ENCODE measurements at places on chromosomes 2 and 18.

- DNase-seq: no peak
Measured at GRCh38 chr2:205474741-205475415, 207.4 kb upstream of the NRP2 start.

DNA sequence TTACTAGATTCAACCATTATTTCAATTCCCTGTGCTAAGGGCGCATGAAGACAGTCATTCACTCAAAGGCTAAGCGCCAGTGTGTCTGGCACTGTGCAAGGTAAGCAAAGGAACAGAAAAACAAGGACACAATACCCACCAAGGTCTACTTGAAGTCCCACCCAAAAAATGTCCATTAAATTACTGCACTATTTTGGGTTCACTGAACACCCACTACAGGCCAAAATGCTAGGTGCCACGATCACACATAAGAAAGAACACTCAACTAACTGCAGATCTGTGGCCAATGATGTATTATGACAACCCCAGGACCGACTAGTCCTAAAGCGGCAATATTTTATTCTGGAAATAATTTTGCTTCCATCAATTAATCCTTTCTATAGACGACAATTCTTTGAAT is 1.8 kb downstream of the TMEM131 start:
- DNase-seq: no peak

DNA sequence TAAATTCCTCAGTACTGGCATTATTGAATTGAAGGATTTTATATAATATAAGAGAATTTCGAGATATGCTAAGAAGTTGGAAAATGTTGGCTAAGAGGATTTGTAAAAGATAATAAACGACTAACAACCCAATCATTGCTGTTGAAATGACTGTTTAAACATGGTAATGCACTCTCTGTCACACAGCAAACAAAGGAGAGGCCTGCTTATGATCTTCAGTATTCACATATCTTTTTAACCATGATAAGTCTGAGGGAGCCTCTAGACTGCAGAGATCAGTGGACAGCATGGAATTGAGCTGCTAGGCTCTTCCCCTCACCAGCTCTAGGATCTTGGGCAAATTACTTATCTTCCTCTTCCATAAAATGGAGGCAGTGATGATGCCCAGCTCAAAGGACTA is 2.7 kb downstream of the KCTD18 start:
- no peak for DNase-seq

DNA sequence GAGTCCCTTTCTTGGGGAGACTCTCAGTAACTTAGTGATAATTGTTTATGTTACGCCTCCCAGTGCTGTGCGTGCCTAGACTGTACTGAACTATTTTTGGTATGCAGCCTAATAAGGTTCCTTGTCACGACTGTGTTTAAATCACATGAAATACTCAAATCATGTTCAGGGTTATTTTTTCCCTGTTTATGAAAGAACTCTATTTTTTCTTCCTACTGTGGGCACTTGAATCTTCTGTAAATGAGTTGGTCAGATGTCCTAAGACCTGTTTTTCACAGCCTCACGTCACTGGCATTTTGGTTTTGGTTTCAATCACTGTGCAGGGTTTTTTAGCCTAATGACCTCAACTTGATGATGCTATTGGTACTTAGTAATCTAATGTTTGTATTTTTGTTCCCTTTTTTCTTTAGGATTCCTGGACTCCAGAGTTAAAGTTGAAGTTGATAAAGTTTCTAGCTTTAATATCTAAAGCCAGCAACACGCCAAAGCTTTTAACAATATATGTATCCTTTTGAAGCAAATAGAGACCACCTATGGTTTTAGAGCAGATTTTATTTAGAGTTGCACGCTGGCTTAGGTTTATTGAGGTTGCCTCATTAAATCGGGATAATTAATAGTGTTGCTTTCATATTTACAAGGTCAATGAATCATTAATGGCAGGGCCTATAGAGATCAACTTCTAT is 24.0 kb downstream of the ARMC9 start:
- no peak for DNase-seq

DNA sequence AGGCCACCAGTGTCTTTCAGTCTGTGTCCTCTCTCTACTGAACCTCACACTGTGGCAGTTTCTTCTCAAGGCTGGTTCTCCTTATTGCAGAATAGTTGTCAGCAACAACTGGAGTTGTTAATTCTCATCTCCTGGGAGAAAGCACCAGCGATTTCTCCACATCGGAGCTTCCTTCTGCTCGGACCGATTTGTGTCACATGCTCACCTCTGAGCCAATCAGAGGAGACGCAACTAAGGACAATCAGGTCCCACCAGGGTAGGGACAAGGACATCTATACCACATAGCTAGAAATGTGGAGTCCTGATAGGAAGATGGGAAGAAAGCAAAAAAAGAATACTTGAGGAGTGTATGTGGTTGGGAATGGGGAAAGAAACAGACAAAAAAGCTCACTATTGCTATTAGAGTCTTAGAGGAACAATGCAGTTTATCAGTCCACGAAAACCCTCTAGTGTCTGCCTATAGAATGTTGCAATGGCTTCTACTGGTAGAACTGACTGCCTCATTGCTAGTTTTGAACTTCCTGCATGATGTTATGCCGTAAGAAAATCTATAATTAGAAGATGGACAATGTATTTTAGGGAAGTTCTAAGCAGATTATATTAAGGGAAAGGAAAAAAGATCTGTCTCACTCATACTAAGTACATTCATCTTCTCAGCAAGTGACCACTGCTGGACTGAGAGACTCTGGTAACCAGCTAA is 169.7 kb downstream of the CDCA7 start:
- no peak for DNase-seq

All from cortex of kidney (tissue), 1 donor.